ENCODE measurements at places on chromosomes 6 and 20.
A peak's percentile ranks its signal among the peaks of the same experiment; 100 is the strongest.

DNA sequence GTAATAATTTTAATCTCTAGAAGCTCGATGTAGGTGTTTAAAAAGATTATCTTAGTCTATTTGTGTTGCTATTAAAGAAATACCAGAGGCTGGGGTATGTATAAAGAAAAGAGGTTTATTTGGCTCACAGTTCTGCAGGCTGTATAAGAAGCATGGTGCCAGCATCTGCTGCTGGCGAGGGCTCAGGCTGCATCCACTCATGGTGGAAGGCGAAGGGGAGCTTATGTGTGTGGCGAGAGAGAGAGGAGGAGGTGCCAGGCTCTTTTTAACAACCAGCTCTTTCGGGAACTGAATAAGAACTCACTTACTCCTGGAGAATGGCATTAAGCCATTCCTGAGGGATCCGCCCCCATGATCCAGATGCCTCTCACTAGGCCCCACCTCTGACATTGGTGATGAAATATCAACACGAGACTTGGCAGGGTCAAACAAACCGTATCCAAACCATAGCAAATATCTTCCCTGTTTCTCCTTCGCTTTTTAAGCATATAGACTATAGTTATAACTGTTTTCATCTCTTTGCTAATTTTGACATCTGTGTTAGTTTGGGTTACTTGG is 24.5 kb downstream of the CHMP4B start:
- DNase-seq = no peak

GRCh38 chr6:101011186-101011585 is 130.1 kb upstream of the ASCC3 start:
- DNase-seq = no peak

DNA sequence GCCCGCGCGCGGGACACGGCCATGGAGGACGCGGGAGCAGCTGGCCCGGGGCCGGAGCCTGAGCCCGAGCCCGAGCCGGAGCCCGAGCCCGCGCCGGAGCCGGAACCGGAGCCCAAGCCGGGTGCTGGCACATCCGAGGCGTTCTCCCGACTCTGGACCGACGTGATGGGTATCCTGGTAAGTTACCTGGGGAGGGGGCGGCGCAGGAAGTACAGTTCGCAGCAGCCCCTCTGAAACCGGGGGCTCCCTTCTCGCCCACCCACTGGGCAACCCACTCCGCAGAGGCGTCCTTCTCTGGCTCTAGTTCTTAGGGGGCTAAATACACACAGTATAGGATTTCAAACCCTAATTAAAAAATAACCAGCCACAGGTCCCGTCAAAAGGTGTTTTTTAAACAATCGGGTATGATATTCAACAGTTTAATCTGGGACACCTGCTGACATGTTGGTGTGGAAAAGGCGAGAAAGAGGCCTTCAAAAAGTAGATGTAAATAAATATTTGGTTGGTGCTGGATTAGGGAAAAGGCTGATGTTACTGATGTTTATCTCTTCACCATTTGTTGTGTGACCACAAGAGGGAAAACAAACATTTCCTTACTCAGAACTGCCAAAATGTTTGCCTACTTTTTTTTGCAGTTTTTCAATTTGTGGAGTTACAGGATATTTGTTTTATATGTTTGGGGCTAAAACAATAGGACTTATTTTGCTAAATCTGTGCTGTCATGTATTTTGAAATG is 577 bp downstream of the SASH1 start:
- peak; percentile 41 for DNase-seq

DNA sequence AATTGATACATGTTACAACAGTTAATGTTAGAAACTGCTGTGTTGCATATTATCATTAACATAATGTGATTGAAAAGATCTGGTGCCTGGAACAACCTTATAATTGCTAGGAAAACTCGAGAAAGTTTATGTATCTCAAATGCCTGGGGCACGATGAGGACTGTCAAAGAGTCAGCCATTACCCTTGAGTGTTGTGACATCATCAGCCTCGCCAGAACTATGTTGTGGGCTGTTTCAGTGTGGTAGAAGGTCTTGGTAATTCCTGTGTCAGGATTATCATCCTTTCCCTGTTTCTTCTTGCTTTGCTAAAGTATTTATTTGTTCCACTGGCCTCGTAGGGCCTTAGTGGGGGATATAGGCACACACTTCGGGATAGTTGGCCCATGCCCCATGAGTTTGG is 185.1 kb downstream of the DTNBP1 start:
- DNase-seq = no peak

Measured in lung microvascular endothelial cell (primary cell).